T47D (cell line): ENCODE measurements at places on chromosomes 12 and 14.

GRCh38 chr12:113332688-113333417, 2.1 kb downstream of the SLC8B1 start:
- DNase-seq = no peak

DNA sequence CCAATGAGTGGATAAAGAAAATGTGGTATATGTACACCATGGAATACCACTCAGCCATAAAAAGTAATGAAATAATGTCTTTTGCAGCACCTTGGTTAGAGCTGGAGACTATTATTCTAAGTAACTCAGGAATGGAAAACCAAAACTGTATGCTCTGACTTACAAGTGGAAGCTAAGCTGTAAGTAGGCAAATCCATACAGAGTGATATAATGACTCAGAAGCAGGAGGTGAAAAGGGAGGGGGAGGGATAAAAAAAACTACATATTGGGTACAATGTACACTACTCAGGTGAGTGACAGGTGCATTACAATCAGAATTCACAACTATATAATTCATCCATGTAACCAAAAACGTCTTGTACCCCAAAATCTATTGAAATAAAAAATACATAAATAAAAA, 15.1 kb upstream of the CLEC1A start:
- DNase-seq = no peak

- DNase-seq = no peak
Observed at GRCh38 chr14:61365667-61366212, 44.4 kb downstream of the PRKCH start.

- DNase-seq = no peak
Observed at GRCh38 chr12:122064780-122065588, 13.6 kb upstream of the MLXIP start.

- DNase-seq = no peak
Observed at GRCh38 chr12:24352363-24352762, 402.9 kb upstream of the SOX5 start.

DNA sequence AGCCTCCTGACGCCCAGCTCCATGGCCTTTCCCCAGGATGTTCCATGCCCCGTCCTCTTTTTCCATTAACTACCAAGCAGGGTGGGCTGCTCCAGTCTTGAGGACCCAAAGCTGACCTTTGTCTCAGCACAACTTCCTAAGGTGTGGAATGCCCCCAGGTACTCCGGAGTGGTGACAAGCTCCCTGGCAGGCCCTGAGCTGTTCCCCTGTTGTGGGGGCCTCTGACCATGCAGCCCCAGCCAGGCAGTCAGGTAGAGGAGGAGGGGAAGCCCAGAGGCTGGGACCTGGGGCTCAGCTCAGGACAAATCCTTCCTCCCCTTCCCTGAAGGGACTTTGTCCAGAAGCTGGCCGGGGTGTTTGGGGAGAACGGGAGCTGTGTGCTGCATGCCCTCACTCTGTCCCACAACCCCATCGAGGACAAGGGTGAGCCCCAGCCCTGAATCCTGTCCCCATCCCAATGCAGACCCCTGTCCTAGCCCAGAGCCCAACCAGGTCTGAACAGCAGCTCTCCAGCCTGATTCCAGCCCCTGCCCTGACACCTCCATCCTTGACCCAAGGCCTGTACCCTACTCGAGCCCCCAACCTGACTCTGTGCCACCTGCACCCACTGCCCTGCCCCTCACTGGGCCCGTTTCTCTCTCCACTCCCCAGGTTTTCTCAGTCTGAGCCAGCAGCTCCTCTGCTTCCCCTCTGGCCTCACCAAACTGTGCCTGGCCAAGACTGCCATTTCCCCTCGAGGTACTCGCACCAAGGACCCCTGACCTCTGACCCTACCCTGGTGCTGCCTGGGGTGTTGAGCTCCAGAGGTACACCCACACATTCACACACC, 4.4 kb downstream of the CARMIL3 start:
- no peak for DNase-seq
